ENCODE measurements at places on chromosomes 1 and 21.

- DNase-seq = no peak
Measured at GRCh38 chr1:9882296-9882944, 27.6 kb downstream of the CTNNBIP1 start.

GRCh38 chr1:243849421-243850201 lies 432 bp downstream of the AKT3 start:
- DNase-seq = peak; percentile 77

- DNase-seq = peak; percentile 42
Measured at GRCh38 chr1:2314803-2315673, 76.3 kb downstream of the MORN1 start.

- DNase-seq = peak; percentile 38
Measured at GRCh38 chr1:32334864-32335534, 1.0 kb downstream of the MARCKSL1 start.

- DNase-seq = no peak
Measured at GRCh38 chr1:93408203-93408602, 39.7 kb upstream of the FNBP1L start.

GRCh38 chr1:27607239-27607804 lies 3.4 kb upstream of the AHDC1 start:
- no peak for DNase-seq

DNA sequence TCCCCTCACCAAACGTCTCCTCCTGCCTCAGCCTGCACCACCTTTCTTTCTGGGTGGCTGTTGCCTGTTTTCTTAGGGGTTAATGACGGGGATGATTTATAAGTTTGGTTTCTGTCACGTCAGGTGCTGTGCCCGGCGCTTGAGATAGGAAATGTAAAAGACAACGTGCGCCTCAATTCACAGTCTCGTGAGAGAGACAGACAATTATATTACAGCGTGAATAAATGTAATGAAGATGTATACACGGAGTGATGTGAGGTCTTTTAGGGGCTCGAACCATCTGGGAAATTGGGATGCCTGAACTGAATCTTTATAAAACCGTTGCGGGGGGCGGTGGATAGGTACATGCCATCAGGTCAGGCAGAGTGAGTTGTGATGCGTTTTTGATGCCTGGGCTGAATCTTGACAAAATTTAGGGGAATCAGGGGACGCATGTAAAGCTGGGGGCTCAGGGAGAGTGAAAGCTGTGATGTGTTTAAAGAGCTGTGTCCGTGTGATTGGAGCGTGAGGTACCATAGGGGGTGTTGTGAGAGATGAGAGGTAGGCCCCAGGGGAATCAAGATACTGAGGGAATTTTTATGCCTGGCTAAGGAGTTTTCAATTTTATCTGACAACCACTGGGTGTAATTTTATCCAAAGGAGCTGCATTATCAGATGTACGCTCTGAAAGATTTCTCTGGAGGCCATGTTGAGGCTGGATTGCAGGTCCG lies 831 bp downstream of the TIPRL start:
- DNase-seq = no peak
